Activated T-cell treated with anti-CD3 and anti-CD28 coated beads, Interleukin-2, amount 50 U/mL, for 4 hours (primary cell): ENCODE measurements at places on chromosomes 7 and 10.

DNA sequence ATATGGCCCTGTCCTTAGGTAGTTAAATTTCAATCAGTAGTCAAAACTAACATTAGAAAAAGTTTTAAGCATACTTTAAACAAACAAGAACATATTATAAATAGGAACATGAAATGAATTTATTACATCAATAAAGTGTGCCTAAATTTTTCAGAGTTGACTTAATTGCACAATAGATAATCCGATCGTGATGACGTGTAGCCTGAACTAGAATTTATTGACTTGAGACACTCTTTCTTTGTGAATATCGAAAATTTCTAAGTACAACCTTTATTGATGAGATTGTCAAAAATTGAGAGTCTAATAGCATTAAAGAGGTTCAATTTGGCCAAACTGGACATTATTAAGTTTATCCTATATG lies 56.0 kb downstream of the CALD1 start:
- no peak for DNase-seq

- no peak for DNase-seq
These were observed 44.6 kb upstream of the GRB10 start for GRCh38 chr7:50827281-50827680.

DNA sequence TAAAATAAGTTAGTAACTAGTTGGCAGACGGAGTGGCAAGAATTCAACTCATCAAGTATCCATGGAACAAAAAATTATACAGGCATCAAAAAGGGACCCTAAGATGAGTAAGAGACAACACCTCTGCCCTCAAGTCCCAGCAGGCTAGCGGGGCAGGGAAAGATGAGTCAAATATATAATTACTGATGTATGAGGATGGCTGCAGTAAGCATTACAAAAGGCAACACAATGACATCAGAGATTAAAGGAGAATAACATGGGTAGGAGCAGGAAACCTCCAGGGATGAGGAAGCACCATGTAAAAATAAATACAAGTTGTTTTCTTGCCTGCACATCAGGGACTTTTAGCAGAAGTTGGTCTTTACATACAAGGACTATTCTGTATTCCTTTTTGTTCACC lies 49.4 kb downstream of the SCRN1 start:
- no peak for DNase-seq

GRCh38 chr7:112162784-112163506 lies 43.3 kb downstream of the DOCK4 start:
- no peak for DNase-seq

DNA sequence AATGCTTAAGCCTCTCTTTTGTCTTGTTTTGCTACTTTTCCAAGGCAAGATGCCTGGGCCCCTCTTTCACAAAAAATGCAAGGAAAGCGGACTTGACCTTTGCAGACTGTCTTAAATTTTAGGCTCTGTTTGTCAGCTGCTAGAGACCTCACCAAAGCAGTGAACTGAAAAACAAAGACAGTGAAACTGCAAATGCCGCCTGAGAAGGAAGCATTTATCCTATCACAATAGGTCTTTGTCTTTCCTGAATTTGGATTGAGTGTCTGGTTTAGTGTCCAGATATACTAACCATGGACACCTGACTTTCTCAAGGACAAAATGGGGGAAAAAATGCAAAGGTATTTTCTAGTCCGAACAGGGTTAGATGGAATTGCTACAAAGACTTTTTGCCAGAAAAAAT lies 256.9 kb downstream of the INHBA start:
- DNase-seq: no peak

DNA sequence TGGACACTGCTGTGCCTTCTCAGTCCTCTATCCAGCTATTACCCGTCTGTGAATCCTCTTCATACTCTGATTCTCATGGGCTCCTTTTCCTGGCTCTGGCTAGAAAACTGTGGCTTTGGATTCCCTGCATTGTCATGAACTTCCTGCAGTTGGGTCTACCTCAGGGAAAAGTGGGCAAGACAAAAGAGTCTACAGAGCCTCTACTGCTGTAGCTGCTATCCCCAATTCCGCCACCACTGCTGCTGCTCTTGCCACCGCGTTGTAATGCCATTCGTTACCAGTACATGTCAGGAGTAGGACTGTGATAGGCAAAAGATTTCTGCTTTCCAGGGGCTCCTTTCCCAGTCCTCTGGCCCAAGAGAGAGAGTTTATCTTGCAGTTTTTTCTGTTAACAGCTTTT lies 23.9 kb upstream of the PPP1R17 start:
- DNase-seq: no peak

GRCh38 chr7:110719741-110720140 lies 371.2 kb upstream of the LRRN3 start:
- DNase-seq: no peak

DNA sequence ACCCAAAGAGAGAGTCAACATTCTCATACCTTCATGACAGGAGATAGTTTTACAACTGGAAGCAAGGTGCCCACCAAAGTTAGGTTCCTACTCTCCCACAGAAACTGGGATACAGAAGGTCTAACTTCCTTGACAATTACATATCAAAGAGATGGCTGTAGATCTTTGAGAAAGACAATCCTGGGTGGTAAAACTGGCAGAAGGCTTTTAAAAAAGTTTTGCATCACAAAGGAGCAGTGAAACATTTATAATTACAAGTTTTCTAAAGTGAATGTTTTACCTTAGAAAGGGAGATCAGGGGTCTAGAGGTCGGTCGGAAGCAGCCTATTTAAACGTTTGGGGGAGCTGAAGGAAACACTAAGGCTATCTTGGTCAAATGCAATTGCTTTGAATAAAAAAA lies 166.6 kb upstream of the STEAP1 start:
- DNase-seq: no peak

GRCh38 chr10:17428351-17429097 lies 25.9 kb downstream of the ST8SIA6 start:
- peak; percentile 52 for DNase-seq

GRCh38 chr7:129843978-129844840 lies 108.6 kb downstream of the UBE2H start:
- DNase-seq: no peak

- DNase-seq: no peak
These were observed 105.9 kb upstream of the ANLN start for GRCh38 chr7:36283711-36284130.

DNA sequence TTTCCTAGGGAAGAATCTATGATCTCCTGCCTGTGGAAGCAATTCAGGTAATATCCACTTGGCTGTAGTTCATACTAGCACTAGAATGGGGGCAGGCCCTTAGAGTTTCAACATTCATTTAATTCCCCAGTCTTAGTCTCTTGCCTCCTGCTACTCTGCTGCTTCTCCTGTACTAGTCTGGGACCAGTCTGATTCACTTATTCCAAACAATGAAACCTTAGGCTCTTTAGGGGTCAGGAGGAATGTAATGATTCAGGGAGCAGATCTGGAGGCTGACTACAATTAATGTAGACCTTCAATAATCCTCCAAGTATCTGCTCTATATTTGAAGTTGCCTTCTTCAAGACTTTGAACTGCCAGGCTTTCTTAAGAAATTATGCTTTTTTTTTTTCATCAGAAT lies 101.8 kb downstream of the GNAT3 start:
- DNase-seq: no peak

DNA sequence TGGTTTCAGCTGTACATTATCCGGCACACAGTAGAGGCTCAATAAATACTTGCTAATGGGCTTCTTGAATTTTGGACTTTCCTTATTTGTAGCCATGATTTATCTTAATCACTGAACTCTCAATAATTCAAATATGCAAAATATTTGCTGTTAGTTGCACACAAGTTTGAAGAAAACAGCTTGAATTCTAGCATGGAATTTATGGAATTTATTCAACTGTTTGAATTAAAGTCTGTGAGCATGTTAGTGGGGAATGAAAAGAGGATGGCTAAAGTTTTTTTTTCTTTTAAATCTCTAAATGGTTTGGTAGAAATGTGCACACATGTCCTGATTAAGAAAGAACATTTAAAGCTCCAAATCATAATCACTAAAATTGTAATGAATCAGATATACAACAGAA lies 42.5 kb downstream of the SIRT1 start:
- no peak for DNase-seq

DNA sequence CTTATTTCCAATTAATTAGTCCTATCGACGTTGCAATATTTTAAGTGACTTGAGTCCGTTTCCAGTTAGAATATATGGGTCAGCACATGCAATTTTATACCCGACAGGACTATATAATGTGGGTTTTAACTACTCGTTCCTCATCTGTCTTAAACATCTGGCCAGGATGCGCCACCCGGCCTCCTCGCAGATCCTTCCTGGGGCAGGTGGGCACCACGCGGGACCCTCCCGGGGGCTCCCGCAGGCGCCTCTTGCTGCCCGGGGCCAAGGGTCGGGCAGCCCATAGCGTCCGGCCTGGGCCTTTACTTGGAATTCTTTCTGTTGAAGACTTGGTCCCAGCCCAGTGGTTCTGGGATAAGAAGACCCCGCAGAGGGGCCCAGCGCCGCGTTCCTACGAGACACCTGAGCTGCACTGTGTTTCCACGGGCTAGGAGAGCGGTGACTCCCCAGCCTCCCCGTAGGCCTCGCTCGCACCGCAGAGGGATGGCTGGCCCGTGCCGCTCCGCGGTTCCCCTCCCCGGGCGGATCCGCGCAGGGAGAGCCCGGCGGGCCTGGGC lies 10.1 kb upstream of the MNX1 start:
- no peak for DNase-seq

GRCh38 chr10:24518981-24519597 lies 204.6 kb downstream of the ARHGAP21 start:
- peak; percentile 11 for DNase-seq

- no peak for DNase-seq
These were observed 145.9 kb downstream of the C7orf25 start for GRCh38 chr7:42765931-42766330.

DNA sequence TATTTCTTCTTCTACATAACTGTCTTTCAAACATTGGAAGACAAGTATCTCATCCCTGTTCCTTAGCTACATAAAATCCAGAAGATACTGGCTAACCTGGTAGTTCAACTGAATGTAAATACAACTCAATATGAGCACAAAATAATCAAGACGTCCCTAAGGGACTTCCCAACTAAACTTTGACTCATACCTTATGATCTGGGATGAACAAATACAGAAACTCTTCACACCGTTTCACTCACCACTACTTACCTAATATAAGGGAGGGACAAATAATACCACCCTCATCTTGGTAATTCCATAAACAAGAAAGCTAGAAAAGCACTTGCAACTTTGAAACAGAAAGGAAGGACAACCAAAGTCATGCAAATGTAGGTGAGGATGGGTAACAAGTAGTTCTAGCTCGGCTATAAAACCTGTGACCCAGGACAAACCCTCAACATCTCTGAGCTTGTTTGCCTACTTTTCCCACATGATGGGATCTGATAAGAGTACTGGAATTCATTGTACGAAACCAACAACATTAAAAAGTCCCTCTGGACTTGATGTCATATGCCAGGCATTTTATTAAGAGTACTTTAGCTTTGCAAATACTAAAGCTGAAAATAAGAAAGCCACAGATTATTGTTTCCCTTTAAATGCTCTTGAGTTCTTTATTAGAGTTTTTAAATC lies 121.9 kb downstream of the STRA8 start:
- no peak for DNase-seq

GRCh38 chr10:4130685-4131084 lies 345.7 kb upstream of the KLF6 start:
- no peak for DNase-seq

GRCh38 chr7:121873289-121874194 lies 581 bp downstream of the PTPRZ1 start:
- no peak for DNase-seq

GRCh38 chr10:45427262-45427969 lies 53.4 kb downstream of the ALOX5 start:
- no peak for DNase-seq

DNA sequence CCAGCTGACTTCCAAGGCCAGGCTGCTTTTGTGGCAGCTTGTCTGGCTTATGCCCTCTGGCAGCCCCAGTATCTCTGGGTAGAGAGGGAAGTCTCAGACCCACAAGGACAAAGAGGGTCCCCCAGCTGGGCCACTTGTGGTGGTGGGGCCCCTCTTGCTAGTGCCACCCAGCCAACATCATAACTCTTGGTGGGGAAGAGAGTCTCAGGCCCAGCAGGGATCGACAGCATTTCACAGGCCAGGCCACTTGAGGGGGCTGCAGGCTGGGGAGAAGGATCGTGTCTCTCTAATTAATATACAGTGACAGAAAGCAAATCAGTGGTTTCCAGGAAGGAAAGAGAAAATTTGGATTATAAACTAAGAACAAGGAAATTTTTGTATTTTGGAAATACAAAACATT lies 76.0 kb downstream of the TYW1B start:
- DNase-seq: no peak

GRCh38 chr10:51079331-51079730 lies 5.0 kb downstream of the PRKG1 start:
- DNase-seq: no peak
